ENCODE measurements at places on chromosomes 11 and 22.
A peak's percentile ranks its signal among the peaks of the same experiment; 100 is the strongest.

- no peak for DNase-seq
Observed at GRCh38 chr11:63747011-63747410, 21.6 kb downstream of the ZFTA start.

DNA sequence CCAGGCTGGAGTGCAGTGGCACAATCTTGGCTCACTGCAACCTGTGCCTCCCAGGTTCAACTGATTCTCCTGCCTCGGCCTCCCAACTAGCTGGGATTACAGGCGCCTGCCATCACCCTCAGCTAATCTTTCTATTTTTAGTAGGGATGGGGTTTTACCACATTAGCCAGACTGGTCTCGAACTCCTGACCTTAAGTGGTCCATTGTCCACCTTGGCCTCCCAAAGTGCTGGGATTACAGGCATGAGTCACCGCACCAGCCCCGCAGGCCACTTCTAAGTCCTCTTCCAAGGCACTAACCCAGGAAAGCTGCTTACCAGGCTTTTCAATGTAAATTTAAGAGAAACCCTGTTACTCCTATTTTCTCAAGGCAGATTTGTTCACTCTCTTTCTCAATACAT lies 50.4 kb downstream of the DENND5A start:
- no peak for DNase-seq

GRCh38 chr11:86275493-86276370 lies 26.3 kb upstream of the HIKESHI start:
- no peak for DNase-seq

DNA sequence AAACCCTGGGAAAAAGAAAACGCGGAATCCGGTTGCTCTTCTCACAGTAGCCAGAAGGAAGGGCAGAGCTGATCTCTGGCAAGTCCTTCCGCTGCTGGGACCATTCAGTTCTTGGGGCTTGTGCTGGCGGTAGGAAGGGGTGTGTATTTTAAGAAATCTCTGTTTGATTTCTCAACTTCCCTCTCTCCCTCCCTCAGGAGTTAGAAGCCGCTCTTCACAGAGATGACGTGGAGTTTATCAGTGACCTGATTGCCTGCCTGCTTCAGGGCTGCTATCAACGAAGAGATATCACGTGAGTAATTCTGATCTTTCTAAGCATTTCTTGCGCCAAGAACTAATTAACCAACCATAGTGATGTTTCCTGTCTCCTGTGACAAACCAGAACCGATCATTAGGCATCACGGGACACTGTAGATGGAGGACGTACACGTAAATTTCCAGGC lies 85.9 kb upstream of the SLC25A18 start:
- no peak for DNase-seq

- DNase-seq, result no peak
Observed at GRCh38 chr11:117643606-117644300, 153.3 kb downstream of the DSCAML1 start.

DNA sequence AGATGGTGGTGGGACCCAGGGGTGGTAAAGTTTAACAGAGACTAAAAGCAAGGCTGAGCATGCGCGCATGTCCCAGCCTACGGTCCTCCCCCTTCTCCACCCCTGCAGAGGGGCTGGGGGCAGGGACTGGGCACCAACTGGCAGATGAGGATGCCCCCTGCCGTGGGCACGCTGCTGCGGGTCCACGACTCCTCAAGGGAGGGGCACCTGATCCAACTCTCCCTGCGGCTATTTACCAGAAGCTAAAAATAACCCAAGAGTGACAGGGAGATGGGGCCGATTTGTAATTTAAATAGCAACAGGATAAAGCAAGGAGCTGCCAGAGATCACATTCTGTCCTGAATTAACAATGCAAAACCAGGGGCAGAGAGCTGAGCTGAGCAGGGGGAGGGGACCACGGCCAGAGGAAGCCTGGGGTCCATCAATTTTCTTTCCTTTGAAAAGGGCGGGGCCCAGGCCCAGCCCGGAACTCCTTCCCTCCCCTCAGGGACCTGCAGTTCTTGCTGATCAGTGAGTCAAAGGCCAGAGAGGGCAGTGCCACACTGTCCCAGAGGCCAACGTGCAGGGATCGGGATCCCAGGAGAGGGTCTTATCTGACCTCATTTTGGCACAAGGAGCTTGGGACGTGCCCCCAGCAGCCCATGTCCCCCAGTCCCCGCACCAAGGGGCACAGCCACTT lies 8.1 kb upstream of the DGKZ start:
- DNase-seq, result no peak

DNA sequence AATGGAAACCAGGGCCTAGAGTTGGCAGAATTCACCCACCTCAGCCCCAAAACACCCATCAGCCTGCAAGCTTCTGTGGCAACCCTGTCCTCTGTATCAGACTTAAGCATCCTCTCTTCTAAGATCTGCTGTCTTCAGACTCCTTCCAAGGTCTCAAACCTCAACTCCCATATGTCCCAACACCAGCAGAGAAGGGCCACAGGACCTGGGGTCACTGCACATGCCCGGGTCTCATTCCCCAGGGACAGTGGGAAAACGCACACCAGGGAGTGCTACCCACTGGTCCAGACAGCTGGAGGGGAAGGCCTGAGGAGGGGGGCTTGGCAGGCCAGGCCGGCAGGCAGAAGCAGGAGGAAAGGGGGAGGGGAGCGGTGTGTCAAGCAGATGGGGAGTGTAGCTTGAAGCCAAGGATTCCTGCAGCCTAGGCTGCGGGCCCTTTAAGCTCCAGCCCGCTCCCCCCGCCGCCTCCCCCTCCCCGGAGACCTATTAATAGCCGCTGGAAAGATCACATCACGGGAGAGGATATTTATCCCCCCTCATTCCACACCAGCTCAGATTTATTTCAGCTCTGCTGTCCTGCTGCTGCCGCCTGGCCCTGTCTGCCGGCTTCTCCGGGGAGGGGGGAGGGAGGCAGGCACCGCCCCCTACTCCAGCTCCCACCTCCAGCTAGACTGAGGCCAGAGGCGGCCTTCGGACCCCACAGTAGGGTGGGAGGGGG lies 16.7 kb downstream of the BCL9L start:
- DNase-seq, result peak; percentile 68

- DNase-seq, result no peak
Observed at GRCh38 chr11:64081745-64082442, 46.2 kb downstream of the FLRT1 start.

GRCh38 chr11:46983598-46983997 lies 47.0 kb downstream of the CSTPP1 start:
- no peak for DNase-seq

- DNase-seq, result no peak
Observed at GRCh38 chr11:62190011-62190410, at the start of gene SCGB1D1. Gene SCGB1D1, plus strand, starts transcription at chr11:62190216. Its CDS starts 69 bp downstream, at chr11:62190285.

- DNase-seq, result no peak
Observed at GRCh38 chr22:11628651-11629511, 3899.1 kb upstream of the OR11H1 start.

DNA sequence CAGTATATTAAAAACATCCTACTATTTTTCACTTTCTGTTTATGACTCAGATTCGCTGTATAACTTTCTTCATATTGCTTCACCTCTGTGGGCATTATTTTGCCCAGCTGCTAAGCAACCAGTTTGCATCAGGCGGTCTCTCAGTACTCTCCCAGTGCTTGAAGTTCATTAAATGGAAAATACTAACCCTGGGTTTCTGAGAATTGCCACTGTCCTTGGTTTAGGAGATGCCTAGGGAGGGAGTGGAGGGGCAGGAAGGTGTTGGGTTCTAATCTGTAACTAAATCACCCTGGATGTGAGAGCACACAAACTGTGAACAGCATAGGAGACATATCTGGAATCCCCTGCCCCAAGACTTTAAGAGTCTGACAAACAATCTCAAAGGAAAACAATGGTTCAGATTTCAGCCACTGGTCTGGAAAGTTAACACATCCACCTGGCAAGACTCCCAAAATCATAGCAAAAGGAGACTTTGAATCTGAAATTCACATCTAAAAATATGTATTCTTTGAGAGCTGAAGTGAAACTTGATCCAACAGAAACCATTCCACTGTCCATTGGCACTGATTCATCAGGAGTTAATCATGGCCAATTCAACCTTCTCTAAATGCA lies 540.0 kb downstream of the SOX6 start:
- no peak for DNase-seq

GRCh38 chr22:44703255-44703870 lies 1.4 kb downstream of the PRR5 start:
- no peak for DNase-seq

DNA sequence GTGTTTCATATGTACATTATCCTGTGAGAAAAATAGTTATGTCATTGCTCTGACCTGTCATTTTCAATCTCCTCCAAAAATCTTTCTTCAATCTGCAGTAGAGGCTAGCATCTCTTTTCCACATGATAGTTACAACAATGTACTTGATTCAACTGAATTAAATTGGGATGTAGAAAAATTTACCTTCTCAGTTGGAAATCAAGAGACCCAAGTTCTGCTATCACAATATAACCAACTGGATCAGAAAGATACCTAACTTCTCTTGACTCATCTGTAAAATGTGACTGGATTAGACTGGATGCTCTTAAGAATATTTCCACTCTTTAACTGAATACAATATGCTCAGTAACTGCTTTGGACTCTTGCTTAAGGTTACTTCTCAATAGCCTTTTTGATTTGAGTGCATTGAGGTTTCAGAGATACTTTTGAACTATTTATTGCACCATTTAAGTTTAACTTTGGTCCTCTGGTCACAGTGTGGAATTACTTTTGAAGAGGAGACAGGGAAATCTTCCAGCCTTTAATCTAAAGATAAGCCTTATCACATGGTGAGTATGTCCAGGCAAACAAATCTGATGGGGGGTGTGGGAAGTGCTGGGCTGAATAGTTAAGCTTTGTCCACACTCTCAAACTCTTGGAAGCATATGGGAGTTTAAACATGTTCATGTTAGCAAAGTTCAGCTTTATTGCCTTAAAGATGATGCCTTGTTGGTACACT lies 82.3 kb downstream of the YAP1 start:
- no peak for DNase-seq

Measured in dorsolateral prefrontal cortex (tissue), 122 donors.